ENCODE measurements at places on chromosomes 5 and 9.

DNA sequence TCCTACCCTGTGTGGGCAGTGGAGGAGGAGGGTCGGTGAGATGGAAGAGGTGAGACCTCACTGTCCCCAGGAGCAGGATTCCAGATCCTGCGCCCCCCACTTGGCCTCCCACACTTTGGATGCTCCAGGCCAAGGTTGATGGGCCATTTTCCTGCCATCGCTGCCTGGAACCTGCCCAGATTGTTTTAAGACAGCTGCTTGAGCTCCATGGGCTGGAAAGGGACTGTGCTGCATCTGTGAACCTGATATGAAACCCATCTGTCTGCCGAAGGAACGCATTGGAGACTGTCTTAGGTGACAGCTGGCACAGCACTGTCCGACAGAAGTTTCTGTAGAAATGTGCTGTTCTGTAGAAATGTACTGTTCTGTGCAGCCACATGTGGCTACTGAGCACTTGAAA lies 72.7 kb upstream of the SLC25A48 start:
- no peak for DNase-seq

DNA sequence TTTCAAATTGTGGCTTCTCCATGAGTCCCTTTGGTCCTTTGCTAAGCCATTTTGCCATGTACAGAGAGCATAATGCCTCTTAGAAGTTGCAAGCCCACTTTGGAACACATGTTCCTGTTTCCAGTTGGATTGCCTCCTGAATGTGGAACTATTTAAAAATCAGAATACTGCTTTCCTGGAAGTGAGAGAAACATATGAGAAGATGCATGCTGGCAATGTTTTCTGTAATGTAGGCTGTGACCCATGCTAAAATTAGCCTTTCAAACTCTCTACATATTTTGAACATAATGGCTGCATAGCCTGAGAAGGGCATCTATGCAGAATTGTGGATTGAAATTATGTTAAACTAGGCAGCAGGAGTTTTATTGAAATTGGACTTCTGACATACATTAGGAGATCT lies 175.5 kb upstream of the PAPPA start:
- no peak for DNase-seq

GRCh38 chr5:120386981-120387380 lies 77.1 kb upstream of the PRR16 start:
- DNase-seq, result no peak

GRCh38 chr5:57508211-57508610 lies 25.6 kb upstream of the ACTBL2 start:
- no peak for DNase-seq

DNA sequence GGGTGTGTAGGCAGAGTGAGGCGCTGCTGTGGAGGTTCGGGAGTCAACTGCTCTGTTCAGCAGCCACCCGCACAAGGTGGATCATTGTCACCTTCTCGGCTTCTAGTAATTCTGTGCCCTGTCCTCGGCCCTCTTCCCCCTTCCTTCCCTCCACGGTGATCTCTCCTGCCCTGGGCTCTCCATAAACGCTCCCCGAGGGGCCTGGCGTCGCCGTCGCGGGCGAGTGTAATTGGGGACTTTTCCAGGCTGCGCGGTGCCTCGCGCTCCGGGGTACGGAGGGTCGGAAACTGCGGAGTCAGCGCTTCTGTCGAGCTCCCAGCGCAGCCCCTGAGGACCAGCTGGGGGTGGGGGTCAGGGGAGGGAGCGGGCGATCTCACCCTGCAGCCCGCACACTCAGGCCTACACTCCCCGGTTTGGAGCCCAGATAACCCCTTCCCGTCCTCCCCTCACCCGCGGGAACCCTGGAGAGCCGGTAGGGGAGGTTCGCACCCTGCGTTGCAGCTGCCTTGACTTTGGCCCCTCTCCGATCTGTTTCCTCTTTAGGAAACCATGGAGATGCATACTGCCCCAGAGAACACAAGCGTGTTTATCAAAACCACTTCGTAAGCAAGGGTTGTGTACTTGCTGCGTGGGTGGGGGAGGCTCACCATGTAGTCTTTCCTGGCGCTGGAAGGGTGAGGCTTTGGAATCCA lies 188.3 kb upstream of the ZNF618 start:
- DNase-seq, result no peak

DNA sequence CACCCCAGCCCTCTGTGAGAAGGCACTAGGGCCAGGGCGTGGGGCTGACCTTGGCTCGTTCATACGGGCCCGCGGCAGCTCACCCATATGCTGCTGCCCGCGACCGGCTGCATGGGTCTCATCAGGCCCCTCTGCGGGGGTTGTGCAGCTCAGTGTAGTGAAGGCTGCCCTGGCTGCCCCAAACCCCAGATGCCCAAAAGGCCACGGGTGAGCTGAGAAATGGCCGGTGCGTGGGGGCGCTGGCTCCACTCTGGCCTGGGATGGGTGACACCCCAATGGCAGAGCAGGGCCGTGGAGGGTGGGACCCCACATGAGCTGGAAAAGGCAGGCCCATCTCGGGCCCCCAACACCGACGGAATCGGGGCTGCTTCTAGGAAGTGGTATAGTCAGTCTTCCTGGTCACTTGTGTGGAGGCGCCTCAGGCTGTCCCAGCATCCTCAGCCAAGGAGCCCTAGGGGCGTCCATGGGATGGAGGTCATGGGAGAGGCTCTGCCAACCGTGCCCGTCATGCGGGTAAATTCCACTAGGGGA lies 19.4 kb upstream of the LRRC14B start:
- DNase-seq, result no peak

DNA sequence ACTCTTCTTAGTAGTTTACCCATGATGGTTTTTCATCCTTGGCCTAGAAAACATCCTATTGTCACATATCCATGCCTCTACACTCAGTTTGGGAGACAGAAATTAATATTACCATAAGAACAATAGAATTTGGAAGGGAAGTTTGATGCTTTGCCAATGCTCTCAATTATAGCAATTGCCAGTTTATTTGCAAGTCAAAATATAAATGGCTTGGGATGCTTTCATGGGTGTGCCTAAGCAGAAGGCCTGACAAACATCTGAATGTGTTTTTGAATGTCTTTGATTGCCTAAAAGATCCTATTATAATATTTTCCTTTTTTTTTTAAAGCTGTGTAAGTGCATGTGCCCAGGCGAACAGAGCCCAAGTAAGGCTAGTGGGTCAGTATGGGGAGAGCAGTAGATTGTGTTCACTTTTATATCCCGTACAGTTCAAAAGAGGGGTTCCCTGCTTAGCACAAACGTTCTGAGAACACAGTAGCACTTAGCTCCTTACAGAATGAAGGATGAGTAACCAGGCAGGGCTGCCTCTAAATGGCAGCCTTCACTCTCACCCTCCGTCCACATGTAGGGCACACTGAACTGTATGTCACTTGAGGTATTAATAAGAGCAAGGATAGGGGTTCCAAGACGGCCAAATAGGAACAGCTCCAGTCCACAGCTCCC lies 56.0 kb upstream of the AGXT2 start:
- no peak for DNase-seq

DNA sequence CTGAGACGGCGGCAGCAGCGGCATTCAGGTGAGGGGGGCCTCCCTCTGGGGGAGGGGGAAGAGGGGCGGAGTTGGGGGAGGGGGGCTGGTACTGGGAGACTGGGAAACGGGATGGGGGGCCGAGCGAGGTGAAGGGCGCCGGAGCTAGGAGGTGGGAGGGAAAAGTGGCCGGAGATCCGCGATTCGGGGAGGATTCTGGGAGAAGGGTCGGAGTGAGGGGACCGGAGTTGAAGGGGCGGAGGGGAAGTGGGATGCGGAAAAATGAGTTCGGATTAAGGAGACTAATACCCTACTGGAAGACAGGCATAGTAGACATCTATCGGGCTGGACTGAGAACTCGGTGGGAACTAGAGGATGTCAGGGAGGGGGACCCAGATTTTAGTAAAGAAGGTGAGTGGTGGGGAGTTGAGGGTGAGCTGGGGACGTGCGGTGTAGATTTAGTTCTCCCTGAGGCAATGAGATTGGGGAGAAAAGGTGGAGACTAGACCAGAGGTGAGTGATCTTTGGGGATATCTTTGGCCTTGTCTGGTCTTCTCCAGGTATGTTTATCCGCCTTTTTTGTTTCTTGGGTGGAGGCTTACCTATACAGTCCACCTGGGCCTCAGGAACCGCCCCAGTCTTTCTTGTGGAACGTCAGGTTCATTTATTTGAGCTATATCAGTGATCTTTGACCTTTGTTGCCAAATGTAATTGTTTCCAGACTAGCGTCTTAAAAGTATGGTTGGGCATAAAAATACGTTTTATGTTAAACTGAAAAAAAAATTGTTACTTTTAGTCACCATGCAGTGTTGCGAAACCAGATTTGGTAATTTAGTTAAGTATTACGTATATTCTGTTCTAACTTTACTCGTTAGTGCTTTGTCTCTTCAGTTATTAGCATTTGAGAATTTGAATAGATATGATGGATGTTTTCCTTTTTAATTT lies 632 bp downstream of the UBAP1 start:
- DNase-seq, result no peak

GRCh38 chr9:126885131-126885641 lies 24.7 kb downstream of the ZBTB34 start:
- no peak for DNase-seq

DNA sequence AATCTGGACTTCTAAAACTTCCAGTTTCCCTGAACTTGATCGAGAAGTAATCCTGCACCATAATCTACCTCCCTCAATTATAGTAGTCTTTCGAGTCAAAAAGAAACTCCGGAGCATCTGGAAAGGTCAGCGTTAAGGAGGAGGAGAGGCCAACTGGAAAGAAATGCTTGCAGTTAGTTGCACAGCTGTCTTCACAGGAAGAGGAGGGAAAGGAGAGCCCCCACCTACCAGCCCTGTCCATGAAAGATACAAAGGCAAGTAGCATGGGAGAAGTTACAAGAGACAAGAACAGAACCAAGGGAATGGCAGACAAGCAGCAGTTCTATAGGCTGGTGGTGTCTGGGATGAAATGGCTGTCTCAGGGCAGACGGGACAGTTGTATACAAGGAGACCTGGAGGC lies 170.6 kb downstream of the RAB3C start:
- no peak for DNase-seq

DNA sequence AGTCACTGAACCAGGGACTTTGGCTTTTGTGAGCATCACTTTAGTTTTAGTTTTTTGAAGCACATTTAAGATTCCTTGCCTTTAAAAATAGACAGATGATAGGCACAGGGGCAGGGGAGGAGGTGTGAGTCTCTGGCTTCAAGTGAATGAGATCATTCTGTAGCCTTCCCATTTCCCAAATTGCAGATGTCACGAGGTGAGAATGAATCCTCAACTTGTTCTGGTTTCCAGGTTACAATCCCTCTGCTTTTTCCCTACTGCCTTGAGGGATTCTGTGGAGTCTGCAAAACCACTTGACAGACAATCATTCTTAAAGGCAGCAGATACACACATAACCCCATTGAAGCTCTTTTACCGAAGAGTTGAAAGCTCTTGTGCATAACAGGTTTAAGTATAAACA lies 332.4 kb downstream of the DMAC1 start:
- DNase-seq, result no peak

Data from activated CD4-positive, alpha-beta T cell treated with anti-CD3 and anti-CD28 coated beads, Interleukin-10, Interleukin-2, amounts not matched to agents 100 ng/mL and 50 ng/mL, durations not matched to agents 16 hours and 8 hours (primary cell).